Activated CD8-positive, alpha-beta memory T cell treated with anti-CD3 and anti-CD28 coated beads, Interleukin-2, amount 50 U/mL, for 48 hours (primary cell): ENCODE measurements at places on chromosomes 5 and 9.

DNA sequence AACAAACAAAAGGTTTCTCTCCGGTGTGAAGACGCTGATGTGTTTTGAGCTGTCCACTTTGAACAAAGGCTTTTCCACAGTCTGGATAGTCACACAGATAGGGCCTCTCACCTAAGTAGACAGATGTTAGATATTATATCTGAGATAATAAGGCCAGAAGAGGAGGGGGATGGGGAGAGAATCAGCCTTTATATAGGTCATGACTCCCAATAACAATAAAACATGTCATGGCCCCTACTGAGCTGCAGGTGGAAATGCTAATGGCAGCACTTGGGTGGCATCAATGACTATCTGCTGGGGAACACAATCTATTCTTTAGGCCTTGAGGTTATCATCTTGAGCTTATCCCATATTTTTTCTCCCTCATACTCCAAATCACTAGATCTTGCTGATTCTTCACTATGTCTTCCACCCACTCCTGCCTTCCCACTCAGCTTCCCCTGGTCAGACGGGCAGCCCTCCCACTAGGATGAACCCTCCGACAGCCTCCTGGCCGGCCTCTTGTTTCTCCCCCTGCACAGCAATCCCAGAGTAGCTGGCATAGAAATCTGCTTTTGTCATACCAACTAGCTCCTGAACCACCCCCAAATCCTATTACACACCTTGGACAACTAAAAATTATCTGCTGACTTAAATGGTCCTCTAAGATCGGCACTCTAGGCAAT, 11.5 kb upstream of the SLC35D2 start:
- no peak for DNase-seq

GRCh38 chr5:105057001-105057436, 1494.4 kb upstream of the NUDT12 start:
- no peak for DNase-seq

GRCh38 chr9:97880336-97880735, 27.3 kb downstream of the FOXE1 start:
- DNase-seq: no peak

DNA sequence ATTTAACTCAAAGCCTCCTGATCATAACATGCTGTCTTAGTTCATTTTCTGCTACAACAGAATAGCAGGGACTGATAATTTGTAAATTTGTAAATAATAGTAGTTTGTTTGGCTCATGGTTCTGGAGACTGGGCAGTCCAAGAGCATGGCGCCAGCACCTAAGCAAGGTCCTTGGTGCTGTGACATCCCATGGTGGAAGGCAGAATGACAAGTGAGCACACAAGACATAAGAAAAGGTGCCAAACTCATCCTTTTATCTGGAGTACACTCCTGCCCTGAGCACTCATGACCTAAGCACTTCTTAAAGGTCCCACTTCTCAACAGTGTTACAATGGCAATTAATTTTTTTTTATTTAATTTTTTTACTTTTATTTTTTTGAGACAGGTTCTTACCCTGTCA, 16.1 kb downstream of the UBE2B start:
- no peak for DNase-seq

GRCh38 chr9:35667939-35668338, 2.9 kb upstream of the ARHGEF39 start:
- DNase-seq: no peak

DNA sequence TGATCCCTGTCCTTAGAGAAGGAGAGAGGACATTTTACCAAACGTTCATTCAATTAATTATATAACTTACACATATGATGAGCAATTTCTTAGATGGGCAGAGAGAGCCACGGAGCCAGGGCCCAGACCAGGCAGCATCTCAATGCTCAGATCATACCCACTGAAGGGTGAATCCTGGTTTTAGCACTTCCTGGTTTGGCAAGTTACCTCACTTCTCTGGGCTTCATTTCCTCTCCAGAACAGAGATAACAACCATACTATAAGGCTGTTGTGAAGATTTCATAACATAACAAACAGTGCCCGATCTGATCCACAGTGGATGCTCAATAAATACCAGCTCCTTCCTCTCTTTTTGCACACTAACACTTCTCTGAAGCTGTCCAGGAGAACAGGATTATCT, 271.1 kb downstream of the DENND1A start:
- no peak for DNase-seq

DNA sequence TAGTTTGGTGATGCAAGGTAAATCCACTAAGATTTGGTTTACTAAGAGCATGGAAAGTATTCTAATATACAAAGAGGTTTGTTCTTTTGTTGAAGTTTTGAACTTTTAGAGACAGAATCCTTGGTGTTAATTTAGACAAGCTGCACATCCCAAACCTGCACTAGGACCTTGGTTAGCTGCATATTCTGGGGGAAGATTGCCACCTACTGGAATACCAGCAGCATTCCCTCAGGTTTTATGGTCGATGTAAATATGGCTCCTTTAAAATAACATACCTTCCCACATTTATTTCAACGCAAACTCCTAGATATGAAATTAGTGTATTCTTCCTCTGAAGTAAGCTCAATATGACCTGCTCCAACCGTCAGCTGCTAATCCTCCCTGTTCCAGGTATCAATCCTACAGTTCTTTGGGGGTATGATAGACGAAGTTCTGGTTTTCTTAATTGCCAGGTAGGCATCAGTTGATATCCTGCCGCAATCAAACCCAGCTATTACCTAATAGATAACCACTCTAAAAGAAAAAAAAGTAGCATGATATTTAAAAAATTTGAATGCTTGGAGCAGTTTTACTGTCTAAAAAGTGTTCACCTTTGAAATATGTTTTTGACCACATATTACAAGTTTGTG, 624.1 kb downstream of the ISL1 start:
- no peak for DNase-seq

- no peak for DNase-seq
Observed at GRCh38 chr9:27447031-27447683, 76.9 kb upstream of the IFNK start.

- no peak for DNase-seq
Observed at GRCh38 chr9:23811633-23812032, 14.4 kb downstream of the ELAVL2 start.

GRCh38 chr9:86272221-86272620, 10.1 kb downstream of the ISCA1 start:
- DNase-seq: no peak

GRCh38 chr5:19625562-19625961, 362.4 kb downstream of the CDH18 start:
- DNase-seq: no peak

DNA sequence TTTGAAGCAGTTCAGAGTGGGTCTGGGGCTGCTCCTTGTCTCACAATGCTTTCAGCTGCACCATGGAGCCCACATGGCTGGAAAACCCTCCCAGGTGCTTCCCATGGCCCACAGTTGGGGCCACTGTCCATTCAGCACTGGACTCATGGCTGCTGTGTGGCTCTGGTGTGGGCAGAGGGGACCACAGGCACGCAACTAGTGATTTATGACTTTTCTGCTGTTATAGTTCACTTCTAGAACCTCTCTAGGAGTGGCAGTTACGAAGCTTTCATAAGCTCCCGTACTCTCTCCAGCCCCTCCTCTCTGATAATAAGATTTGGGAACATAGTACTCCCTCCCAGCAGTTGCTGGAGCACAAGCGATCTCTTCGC, 29.0 kb downstream of the GLRA1 start:
- no peak for DNase-seq

GRCh38 chr9:94002316-94003140, 47.4 kb upstream of the BARX1 start:
- no peak for DNase-seq

DNA sequence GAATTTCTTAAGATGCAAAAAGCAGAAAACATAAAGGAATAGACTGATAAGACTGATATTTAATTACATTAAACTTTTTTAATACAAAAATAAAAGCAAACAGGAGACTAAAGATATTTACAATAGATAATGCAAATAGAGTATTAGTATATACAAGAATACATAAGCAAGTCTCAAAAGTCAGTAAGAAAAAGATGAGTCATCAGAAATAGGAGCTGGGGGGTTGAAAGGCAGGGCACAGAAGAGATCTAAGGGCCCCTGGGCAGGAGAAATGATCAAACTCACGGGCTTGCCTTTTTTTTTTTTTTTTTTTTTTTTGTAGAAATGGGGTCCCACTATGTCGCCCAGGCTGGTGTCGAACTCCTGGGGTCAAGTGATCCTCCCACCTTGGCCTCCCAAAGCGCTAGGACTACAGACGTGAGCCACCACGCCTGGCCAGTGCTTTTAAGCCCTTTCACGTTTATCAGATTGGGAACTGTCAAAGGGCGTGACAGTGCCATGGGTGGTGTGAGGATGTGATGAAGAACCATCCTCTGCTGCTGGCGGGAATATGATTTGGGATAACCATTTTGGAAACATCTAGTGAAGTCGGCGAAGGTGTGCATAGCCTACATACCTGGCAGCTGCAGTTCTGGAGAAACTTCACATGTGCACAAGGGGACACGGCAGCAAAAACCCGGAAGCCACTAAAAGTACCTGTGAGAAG, 126.1 kb downstream of the CACNA1B start:
- DNase-seq: no peak

DNA sequence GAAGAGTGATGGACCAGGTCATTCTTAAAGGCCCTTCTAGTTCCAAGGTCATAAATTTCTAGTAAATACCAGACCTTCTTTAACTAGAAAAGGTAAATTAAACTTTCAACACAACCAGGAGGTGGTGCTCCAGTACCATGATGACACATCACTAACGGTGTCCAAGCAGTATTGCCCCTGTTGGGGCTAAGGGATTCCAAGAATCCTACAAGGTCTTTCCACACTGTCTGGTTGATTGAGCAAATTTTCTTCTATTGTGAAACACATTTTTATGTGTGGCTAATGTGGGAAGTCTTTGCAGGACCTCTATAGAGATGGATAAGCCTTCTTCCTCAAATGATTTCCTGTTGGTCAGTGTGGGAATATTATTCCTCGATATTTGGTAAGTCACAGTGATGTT, 459.6 kb upstream of the PAPPA start:
- no peak for DNase-seq

DNA sequence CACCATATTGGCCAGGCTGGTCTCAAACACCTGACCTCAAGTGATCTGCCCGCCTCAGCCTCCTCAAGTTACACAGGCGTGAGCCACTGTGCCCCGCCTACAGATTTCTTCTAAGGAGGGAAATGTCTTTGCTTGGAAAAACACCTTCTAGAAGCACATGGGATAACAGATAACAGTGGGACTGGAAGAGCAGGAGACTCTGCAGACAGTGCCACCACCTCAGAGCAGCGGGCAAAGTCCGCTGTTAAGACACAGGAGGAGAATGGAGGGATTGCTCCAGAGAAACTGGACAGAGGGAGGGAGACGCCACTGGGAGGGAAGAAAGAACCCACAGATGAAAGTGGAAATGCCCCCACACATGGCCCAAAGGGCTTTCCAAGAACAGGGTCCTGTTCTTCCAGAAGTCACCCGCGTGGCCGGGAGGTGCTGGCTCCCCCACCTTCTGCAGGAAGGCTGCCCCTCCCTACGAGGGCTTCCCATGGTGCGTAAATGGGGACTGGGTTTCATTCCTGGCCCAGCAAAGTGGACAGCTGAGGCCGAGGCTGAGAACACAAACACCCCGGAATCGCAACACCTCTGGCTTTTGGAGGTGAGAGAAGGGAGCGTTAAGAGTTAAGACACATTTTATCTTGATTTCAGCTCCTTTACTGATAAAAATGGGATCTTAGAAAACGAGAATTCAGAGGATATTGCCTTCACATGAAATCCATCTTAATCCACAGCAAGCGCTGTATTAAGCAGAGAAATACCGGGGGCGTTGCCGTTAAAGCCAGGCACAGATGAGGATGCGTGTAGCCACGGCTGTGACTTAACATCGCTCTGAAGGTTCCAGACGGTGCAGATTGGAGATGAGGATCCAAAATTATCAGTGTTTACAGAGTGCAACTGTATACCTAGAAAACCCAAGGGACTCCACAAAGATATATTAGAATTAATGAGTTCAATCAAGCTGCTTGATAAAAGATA, 11.2 kb downstream of the ADAMTS2 start:
- DNase-seq: no peak

DNA sequence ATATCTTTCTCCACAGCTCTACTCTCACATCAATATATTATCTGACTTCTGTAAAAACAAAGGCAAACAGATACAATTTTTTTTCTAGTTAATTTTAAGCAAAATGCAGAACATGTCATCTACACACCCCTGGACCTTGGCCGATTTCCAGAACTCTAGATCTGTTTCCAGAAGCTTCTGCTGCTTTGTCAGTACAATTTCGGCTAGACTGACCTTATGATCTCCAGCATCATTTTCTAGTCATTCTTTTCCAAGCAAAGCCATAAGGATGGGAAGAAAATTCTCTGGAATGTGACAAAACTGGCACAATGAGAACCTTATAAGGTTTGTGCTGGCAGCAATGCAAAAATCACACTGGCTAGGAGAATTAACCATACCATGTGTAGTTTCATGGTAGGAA, 132.8 kb upstream of the MPDZ start:
- DNase-seq: no peak

DNA sequence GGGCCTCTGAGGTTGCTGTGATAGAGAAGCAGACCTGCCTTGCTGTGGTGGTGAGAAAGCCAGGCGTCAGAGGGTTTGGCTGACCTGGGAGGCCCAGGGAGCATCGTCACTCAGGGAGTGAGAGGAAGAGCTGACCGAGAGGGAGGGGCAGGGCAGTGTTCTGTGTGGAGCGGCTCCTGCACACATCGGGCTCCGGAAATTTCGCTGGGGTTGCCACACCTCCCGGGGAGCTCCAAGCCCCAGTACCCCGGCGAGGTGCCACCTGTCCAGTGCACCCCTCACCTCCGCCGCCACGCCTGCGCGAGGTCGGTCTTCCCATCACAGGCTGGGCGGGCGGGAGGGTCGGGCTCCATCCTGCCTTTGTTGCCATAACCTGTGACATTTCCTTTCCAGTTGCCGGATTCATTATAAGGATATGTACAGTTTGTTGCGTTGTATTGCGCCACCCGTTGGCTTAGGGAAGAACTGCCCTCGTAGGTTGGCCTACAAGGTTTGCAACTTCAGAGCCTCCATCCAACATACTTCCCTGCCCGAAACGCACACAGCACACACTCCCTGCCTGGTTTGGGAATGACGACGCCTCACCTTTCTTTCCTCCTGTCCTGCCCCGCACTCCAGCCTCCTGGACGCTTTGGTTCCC, 223.2 kb downstream of the CACNA1B start:
- peak; percentile 37 for DNase-seq

- DNase-seq: no peak
Observed at GRCh38 chr9:9283159-9283986, 1329.4 kb downstream of the PTPRD start.

- DNase-seq: no peak
Observed at GRCh38 chr5:96207420-96207819, 225.6 kb downstream of the PCSK1 start.

GRCh38 chr5:856531-857425, 6.0 kb upstream of the ZDHHC11 start:
- DNase-seq: no peak

- no peak for DNase-seq
Observed at GRCh38 chr9:133385452-133385851, 9.3 kb downstream of the STKLD1 start.

- no peak for DNase-seq
Observed at GRCh38 chr5:130425424-130425823, 521.2 kb downstream of the CHSY3 start.
